T-helper 9 cell (primary cell): ENCODE measurements at places on chromosomes 7 and 10.

DNA sequence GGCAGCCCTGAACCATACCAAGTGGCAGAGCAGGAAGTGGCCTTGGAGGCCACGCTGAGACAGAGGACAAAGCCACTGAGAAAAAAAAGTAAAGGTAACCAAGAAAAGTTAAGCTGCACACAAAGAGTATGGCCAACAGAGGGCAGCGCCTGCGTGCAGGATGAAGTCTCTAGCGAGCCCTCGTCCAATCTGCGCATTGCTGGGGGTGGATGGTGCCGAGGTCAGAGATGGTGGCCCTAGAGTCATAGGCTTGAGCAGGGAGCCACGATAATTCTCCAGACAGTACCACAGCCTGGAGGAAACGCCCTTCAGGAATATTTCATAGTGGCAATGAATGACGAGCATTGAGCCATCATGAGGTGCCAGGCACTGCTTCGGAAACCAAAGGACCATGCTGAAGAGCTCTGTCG lies 9.7 kb downstream of the ATP6V0E2 start:
- no peak for DNase-seq

GRCh38 chr10:21993360-21994001 lies 10.0 kb downstream of the DNAJC1 start:
- no peak for DNase-seq

GRCh38 chr10:51907361-51907760 lies 208.0 kb upstream of the CSTF2T start:
- DNase-seq = no peak

GRCh38 chr10:70461397-70462348 lies 16.9 kb upstream of the PALD1 start:
- peak; percentile 29 for DNase-seq

DNA sequence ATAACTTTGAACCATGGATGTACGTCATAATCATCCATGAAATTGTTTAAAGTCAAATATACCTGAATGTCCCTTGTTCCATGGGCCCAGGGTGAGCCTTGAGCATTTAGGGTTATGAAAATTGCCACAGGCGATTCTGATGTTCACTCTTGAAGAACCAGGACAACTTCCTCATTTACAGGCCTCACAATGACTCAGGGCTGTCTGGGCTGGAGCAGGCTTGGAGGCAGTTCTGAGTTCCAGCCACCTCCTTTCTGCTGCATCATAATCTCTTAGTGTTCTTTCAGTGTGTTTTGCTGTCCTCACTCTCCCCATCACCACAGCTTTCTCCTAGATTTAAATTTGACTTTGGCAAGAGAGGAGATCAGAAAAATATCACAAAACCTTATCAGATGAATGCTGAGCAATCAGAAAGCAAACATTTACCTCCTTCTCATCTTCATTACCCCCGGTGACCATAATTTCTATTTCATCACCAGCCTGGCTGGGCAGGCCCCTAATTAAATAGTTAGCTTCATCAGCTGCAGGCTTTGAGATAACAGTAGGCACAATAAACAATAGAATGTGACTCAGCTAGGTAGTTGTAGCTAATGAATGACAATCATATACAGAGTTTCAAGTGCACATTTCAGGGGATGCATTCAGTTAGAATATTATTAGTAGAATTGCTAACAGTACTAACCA lies 571.0 kb downstream of the SH2D4B start:
- DNase-seq = no peak

DNA sequence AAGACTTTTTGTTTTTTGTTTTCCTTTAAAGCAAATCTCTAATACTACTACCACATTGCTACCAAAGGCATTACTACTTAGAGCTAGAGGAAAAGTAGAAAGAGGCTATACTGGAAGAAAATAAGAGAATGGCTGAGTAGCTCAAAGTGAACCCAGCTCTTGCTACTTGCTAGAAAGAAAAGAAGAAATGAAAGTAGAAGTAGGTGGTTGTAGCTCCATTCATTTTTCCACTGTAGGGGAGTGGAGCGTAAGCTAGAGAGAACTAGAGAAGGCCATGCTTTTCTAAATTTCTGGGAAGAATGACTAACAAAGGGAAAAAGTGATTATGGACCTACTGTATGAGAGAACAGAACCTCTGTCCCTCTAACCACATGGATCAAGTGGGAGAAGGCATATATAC lies 184.4 kb downstream of the PON1 start:
- DNase-seq = no peak

- DNase-seq = no peak
These were observed 1634.5 kb upstream of the LRRTM3 start for GRCh38 chr10:65291286-65291685.

GRCh38 chr7:36006636-36007229 lies 146.3 kb upstream of the EEPD1 start:
- no peak for DNase-seq

DNA sequence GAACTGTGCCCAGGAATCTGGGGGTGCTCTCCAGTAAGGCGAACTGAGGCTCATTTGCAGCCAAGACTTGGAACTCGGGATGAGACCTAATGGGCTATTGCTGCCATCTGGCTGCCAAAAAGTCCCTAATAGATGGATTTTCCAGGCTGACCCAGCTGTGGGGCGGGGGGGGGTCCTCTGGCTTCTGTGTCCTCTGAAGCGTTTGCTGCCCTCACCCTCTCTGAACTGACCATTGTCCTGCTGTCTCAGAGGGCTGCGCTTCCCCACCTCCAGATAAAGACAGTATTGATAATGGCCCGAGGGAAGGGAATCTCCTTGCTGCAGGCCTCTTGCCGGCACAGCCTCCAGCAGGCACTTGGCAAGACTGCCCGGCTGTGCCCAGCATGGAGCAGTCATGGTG lies 46.6 kb downstream of the CLEC2L start:
- DNase-seq = no peak

DNA sequence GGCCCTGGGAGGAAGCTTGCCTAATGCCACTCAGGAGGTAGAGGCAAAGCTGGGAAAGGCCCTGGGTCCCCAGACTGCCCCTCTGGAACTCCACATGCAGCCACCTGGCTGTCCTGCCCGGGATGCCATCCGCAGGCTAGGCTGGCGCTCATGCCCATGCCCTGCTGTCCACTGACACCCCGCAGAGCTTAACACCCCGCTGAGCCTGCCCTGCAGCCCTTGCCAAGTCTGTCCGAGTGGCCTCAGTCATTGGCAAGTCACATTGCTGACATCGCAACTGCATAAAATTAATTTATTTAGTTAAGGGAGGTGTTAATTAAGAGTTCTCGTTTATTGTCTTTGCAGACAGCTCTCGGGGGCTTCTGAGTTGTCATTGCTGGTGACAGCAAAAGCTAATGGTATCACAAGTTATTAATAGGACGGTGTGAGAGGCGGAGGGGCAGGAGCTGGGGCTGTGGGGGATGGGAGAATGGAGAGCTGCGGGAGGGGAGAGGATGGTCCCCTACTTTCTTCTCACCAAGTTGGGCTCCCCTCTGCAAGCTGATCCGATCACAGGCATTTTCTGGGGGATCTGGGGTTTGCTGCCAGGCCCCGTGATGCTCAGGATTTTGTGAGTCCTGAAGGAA lies 55.6 kb upstream of the PCBD1 start:
- no peak for DNase-seq

DNA sequence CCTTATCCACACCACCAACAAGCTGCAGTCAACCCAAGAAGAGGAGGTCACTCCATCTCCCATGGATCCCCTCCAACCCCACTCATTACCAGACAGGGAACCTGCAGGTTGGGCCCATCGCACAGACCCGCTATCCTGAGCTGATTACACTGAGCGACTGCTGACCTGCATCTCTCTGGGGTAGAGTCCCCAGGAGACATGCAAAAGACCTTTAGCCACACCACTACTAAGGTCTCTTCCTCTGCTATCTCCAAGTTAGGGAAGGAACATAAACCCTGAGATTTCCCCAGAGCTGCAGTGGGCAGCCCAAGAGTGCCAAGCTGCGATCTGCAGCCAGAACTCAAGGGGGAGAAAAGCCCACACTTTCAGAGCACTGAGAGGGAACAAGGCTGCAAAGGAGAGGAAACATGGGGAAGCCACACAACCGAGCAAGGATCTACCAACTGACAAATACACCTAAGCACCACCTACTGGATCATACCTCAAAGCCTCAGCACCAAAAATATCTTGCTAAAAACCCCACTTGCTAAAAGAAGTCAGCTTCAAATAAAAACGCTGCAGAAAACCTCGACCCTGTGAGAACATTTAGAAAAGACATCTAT lies 298.2 kb downstream of the SORCS1 start:
- no peak for DNase-seq

DNA sequence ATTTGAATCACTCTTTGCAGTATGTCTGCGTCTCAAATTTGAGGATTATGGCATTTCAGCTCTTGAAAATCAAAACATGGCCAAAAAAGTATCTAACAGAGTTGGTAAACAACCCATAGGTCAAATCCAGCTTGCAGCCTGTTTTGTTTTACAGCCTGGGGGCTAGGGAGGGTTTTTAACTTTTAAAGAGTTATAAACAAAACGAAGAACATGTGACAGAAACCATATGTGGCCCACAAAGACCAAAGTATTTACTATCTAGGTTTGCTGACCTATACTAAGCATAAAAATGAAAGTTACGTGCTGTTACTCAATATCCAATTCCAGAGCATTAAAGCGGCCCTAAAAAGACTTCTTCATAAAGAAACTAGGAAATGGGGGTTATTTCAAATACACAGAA lies 55.5 kb upstream of the STARD3NL start:
- DNase-seq = no peak

- peak; percentile 45 for DNase-seq
These were observed 3.5 kb downstream of the MKRN1 start for GRCh38 chr7:140475747-140476333.

- DNase-seq = no peak
These were observed 12.4 kb downstream of the HIBADH start for GRCh38 chr7:27650283-27650682.

DNA sequence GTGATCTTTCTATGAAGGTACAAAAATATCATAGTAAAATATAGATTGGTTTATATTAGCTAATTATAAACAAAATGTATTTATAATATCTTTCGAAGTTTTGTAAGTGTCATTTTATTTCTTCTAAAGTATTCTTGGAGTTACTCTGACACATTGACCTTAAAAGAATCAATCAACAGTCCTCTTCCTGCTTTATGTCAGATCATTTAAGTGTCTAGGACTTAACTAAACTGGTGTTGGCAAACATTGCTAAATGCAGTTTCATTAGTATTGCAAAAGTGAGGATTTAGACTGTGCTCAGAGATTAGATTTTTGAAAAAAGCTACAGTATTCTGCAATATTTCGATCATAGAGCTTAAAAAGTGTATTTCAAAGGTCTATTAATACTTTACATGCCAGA lies 10.3 kb downstream of the GLCCI1 start:
- DNase-seq = no peak

DNA sequence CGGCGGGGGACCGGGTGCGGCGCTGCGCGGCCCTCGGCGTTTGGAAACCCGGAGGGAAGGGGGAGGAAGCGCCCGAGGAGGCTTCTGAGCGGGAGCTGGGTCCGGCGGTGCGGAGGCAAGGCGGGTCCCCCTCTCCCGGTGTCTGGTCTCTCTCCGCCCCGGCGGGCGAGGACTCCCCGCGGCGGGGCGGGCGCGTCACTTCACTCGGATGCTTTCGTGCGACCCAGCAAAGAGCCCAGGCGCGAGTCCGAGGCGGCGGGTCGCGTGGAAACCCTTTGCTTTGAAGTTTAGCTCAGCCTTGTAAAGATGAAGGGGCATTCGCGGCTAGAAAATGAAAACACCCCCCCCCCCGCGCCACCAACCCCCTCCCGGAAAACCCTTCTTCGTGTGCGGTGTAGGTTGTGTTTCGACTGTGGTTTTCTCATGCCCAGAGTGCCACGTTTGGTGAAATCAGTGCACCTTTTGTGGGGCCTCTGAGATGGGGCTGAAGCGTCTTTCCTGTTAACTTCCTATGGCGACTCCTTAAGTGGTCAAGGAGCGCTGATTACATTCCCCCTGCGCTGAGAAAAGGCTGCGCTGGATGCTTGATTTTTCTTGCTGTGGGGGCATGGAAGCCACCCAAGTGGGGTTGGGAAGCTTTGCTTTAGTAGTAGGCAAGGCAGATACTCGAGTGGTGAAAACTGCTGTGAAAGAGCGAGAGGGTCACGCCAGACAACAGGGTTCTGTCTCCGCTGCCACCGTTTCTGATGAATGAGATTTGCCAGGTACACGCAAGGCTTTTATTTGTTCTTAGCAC lies 876 bp downstream of the GNAI1 start:
- DNase-seq = no peak

- DNase-seq = no peak
These were observed 634.8 kb downstream of the TYW1 start for GRCh38 chr7:67631476-67631875.

DNA sequence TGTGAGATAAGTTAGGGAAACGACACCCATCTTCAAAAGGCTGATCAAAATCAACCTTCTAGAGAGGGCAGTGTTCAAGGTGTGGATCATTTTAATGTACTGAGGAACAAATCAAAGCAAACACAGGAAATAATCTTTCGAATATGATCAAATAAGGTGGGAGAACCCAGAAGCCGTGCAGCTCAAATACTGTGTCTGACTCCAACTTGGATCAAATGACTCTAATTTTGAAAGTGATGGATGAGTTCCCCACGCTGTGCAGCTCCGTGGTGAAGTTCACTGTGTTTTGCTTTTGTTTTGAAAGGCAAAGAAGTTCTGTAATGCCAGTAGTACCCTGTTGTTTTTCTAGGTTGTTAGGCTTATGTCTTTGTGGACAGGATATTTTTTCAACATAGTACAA lies 250.9 kb downstream of the SFMBT2 start:
- no peak for DNase-seq

GRCh38 chr10:29353887-29354561 lies 65.2 kb downstream of the LYZL1 start:
- no peak for DNase-seq
